Stimulated activated CD4-positive, alpha-beta T cell treated with anti-CD3 and anti-CD28 coated beads, Interleukin-1b, Interleukin-23, amount 100 ng/mL, for 48 hours (primary cell): ENCODE measurements at places on chromosomes 7 and 10.

GRCh38 chr7:55258631-55259030, 106.5 kb upstream of the LANCL2 start:
- DNase-seq, result no peak

GRCh38 chr10:17023386-17024298, 106.0 kb downstream of the CUBN start:
- peak; percentile 85 for DNase-seq

DNA sequence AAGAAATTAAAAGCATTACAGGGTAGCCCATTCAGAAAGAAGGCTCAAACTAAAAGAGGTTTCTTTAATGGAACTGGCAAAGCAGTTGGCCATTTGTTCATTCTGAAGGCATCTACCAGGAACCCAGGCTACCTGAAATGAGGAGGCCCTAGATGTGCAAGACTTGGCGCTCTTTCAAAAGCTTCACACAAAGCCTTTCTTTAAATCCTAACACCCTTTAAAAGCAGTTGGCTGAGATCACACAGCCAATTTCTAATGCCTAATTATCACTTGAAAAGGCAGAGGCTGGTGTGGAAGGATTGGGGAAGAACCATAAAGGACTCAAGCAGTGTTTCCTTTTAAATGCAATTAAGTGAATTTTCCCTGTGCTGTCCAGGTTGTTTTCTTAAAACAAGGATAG, 23.2 kb downstream of the PPP1R17 start:
- no peak for DNase-seq

DNA sequence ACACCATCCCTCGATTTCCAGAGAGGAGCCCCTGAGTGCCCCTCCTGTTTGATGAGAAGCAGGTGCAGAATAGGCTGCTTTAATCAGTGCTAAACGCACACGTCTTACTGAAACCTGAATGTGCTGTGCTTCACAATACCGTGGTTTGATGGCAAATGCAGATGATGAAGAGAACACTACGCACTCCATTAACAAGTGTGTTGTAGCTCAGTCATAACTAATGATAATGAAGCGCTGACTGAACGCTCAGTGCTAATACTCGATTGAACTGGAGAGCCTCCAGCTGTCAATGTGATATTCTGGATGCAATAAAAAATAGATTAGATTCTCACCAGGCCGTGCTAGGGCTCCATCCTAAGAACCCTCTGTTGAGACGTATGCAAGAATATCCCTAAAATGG, 279.7 kb upstream of the PLPP4 start:
- no peak for DNase-seq

GRCh38 chr7:30595436-30596013, 847 bp downstream of the GARS1 start:
- DNase-seq, result no peak

GRCh38 chr7:30778255-30779025, 7.2 kb downstream of the MINDY4 start:
- no peak for DNase-seq

DNA sequence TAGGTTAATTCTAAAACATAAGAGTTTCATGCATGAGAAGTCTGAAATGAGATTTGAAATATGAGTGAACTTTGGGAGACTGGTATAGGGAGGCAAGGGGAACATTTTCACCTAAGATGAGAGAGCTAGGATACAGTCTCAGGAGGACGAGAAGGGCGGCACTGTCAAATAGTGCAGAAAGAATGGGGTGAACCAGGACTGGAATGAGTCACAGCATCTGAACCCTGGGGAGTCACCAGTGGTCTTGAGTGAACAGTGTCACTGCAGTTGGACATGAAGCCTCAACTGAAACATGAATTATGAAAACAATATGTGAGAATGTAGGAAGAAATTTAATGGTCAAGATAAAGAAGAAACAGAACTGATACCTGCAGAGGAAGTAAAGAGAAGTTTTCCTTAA, 33.8 kb downstream of the GNG11 start:
- no peak for DNase-seq
